ENCODE measurements at places on chromosomes 2 and 18.

- DNase-seq: no peak
Measured at GRCh38 chr18:74652392-74652988, 54.8 kb downstream of the ZNF407 start.

DNA sequence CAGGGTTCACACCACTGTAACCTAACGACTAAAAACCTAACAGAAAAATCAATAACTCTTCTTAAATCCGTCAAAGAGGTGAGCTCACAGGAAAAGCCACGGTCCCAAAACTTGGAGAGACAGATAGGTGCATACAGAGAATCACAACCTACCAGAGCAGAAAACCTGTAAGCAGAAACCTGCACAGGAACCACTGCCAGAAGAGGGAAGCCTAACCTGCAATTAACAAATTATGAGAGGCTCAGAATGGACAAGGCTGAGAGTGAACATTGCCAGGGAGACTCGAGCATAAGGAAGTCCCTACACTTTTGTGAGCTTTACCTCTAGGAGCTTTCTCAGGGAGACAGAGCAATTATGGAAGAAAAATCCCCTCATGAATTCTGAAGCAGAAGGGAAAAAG is 156.2 kb upstream of the NETO1 start:
- no peak for DNase-seq

DNA sequence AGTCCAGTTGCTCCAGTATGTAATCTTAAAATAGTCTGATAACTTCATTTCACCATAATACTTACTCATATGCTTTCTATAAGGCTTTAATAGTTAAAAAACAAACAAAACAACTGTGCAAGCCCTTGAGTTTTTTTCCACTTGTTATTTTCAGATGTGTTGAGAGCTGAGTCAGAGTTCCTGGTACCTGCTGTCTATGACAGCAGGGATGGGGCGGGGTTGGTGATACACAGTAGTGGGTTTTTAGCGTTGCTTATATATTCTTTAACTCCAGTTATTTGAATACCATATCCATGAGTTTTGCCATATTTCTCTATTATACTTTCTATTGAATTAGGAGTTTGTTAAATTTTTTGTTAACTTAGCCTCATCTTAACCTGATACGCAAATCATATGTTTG is 5.0 kb downstream of the NAPG start:
- no peak for DNase-seq

GRCh38 chr2:206558492-206558891 is 83.8 kb upstream of the FAM237A start:
- DNase-seq: no peak

GRCh38 chr2:25365241-25365640 is 23.5 kb upstream of the DNMT3A start:
- no peak for DNase-seq

- DNase-seq: no peak
Measured at GRCh38 chr2:125092276-125093009, 1067.4 kb downstream of the CNTNAP5 start.

DNA sequence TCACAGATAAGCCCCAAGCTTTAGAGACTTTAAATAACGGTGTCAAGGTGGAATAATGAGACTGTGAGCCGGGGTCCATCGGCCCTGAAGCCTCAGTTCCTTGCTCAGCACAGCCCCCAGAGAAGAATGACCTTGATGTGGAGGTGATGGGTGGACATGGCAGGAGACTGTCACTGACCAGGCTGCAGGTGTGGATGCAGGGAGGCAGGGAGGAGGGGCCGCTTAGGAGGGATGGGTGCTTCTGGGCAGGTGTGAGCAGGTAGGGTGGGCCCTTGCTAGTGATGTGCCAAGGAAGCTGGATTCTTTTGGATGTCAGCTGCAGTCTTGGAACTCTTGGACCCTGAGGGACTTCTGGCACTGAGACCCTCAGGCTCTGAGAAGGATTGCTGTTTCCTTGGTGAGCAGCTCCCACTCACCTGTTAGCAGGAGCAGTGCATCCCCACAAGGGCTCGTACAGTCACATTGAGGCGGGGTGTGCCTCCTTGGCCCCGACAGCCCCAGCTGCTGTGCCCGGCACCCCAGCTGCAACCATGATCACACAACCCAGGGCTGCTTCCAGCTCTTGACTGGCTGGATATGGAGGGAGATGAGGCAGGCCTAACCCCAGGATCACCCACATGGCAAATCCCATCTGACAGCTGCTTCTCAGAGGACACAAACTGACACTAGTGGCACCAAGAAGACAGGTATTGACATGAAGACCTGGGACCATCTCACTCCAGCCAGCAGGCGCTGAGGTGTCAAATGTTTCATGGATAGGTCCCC is 209.8 kb upstream of the HDAC4 start:
- DNase-seq: no peak

GRCh38 chr2:105644174-105644980 is 100.3 kb upstream of the NCK2 start:
- no peak for DNase-seq

GRCh38 chr18:25503567-25504081 is 151.7 kb upstream of the ZNF521 start:
- DNase-seq: no peak

GRCh38 chr2:220276741-220277444 is 649.5 kb downstream of the SLC4A3 start:
- DNase-seq: no peak

DNA sequence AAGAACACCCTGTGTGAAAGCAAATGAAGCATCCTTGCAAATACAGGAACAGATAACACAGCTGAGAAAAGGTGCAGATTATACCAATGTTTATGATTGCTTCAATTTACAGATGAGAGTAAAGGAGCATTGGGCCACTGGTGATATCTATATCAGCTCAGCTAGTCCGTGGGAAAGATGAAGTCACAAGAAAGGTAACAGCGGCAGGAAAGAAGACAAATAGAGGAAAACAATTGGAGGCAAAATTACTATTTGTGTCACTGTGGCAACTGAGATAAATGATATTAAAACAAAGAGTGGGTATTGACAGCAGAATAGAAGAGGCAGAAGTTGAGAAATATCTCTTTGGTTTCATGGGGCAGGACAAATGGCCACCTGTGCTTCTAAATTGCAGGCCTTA is 121.2 kb upstream of the CAVIN2 start:
- no peak for DNase-seq

- no peak for DNase-seq
Measured at GRCh38 chr2:9653485-9654271, 22.9 kb upstream of the YWHAQ start.

GRCh38 chr2:18346344-18346743 is 214.1 kb downstream of the RDH14 start:
- DNase-seq: no peak

GRCh38 chr2:98346311-98347236 is at the start of gene CNGA3:
Gene CNGA3 (plus strand): TSS chr2:98346456. CDS start chr2:98369976, 23,520 bp downstream.
- DNase-seq: no peak

DNA sequence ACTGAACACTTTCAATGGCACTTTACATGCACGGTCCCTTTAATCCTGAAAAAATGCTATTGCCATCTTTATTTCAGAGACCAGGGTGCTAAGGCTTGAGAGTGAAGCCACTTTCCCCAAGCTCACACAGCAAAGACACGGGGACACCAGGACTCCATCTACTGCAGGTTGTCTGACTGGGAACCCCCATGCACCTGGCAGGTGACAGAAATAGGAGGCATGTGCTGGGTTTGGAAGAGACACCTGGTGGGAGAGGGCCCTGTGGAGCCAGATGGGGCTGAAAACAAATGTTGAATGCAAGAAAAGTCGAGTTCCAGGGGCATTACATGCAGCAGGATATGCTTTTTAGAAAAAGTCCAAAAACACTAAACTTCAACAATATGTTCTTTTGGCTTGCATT is 5.2 kb upstream of the EHD3 start:
- no peak for DNase-seq

DNA sequence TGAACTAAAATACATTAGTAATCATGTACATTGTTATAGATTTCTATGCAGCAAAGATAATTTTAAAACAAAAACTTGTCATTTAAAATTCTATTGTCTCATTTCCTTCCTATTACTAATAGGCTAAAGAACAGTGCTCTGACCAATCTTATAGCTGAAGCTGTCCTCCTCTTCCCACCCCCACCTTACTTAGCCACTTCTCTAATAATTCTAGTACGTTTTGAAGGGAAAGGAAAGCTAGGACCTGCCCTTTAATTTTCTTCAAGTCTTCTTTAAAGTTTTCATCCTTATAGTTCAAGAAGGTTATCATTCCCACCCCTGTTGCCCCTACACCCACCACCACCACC is 121.6 kb downstream of the RBMS1 start:
- no peak for DNase-seq

DNA sequence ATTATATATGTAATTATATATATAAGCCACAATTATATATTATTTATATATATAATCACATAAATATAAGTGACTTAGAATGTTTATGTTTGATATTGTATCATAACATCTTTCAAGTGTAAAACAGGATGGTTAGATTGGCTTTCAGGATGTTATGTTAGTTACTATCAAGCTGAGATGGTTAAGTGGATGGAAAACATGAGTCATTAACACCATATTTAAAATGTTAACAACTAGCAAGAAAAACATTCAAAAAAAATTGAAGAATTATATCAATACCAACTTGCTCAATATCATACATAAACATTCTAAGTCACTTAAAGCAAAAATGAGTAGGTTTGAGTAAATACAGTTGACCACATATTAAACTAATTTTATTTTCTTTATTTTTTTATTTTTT is 21.8 kb upstream of the RAB27B start:
- no peak for DNase-seq

DNA sequence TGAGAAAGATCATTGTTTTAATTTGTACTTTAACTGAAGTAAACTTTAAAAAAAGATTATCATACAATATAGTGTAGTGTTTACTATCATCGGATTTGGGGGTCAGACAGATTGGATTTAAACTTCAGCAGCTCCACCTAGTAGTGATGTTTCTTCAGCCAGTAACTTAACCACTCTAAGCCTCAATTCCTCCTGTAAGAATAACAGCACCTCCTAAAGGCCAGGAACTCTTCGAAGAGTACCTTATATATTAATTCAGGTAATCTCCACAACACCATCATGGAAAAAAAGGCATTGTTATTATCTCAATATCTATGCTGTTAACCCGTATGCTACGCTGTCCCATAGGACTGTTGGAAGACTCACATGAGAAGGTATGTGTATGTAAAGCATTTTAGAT is 69.0 kb upstream of the DLGAP1 start:
- no peak for DNase-seq

GRCh38 chr2:217654168-217654567 is 348.6 kb downstream of the TNS1 start:
- DNase-seq: no peak

DNA sequence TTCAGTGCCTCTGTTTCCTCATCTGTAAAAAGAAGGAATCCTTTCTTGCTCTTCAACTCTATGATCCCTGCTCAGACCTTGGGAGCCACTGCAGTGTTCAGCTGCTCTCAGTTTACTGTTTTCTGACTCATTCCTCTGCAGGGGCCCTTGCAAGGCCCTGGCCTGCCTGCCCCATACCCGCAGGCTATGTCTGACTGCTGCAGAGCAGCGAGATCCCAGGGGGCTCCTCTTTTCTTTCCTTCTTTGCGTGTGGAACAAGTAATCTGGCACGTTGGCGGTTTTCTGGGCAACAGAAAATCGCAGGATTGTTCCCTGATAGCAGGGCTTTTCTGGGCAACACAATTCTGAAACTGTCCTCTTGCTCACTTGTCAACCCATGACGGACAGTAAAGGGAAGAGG is 376.0 kb downstream of the DCC start:
- no peak for DNase-seq

GRCh38 chr18:10343778-10344177 is 110.7 kb upstream of the APCDD1 start:
- DNase-seq: no peak

- no peak for DNase-seq
Measured at GRCh38 chr18:34801774-34802173, 91.7 kb downstream of the DTNA start.

GRCh38 chr2:127398239-127398590 is 10.4 kb upstream of the MAP3K2 start:
- no peak for DNase-seq

GRCh38 chr2:50785816-50786215 is 246.1 kb downstream of the NRXN1 start:
- DNase-seq: no peak

- DNase-seq: no peak
Measured at GRCh38 chr18:31931886-31932240, 11.1 kb downstream of the TRAPPC8 start.

- DNase-seq: no peak
Measured at GRCh38 chr2:96587843-96588242, 50.3 kb downstream of the KANSL3 start.

- no peak for DNase-seq
Measured at GRCh38 chr2:131152074-131152473, 46.9 kb downstream of the PLEKHB2 start.

DNA sequence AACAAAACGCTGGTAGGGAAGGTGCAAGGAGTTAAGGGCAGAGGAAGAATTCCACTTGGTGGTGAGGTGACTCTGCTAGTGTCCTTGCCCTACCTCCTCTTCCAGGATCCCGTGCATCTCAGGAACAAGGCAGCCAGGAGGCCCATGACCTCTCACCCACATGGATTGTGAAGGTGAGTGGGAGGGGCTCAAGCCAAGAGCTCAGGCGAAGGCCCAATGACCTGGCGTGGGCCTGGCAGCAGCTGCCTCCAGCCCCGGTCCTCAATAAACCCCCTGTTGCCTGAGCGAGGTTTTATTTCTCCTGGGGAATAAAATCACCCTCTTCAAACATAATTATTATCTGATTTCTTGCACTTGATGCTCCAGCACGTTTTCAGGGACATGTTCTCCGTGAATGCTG is 28.2 kb downstream of the LAMA1 start:
- DNase-seq: no peak

GRCh38 chr2:120832296-120833070 is 96.8 kb downstream of the GLI2 start:
- no peak for DNase-seq

DNA sequence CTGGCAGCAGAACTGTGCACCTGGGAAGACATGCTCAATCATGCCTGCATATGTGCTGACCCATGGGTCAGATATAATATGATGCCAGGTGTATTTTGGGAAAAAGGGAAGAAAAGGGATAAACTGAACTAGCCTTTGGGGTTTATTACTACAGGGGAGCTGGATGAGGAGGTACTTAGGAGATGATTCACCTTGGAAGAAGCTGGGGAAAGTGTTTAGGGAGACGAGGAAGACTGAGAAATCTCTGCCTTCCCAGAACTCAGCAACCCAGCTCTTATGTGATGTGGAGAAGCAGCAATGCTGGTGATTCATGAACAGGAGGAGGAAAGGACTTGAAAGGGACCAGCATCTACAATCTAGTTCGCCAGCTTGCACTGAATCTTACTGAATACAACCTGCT is 110.2 kb downstream of the BARD1 start:
- DNase-seq: no peak

DNA sequence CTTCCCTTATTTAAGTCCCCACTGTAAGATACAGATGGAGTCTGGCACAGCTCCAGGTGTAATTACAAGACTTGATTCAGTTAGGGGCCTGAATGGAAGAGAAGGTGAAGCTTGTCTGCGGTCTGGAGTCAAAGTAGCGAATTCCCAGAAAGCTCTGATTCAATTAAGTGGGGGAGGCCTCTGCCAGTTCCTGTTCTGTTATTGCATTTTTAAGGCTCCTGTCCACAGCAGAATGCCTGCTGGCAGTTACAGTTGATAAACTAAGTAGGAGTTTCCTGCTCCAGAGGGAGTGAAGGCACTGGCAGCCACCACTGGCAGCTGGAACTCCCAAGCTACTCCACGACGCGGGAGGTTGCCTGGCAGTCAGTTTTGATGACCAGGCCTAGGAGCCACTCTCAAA is 181.1 kb downstream of the SOCS6 start:
- no peak for DNase-seq

GRCh38 chr2:126476691-126477090 is 179.3 kb upstream of the GYPC start:
- no peak for DNase-seq

Data from activated effector memory CD4-positive, alpha-beta T cell treated with Interleukin-2 at 50 U/mL for 16 hours (primary cell).